ENCODE measurements at places on chromosomes 1 and 21.

DNA sequence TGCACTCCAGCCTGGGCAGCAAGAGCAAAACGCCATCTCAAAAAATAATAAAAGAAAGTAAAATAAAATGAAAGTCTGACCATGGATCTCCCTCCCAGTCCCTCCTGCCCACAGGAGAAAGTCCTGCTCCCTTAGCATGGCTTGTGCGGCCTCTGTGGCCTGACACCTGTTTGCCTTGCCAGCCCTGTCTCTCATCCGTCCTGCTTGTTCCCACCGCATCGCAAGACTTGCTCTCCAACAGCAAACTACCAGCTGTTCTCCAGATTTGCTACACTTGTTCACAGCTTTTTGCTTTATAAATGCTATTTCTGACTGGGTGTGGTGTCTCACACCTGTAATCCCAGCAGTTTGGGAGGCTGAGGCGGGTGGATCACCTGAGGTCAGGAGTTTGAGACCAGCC lies 2.7 kb downstream of the ETV3L start:
- DNase-seq: no peak

DNA sequence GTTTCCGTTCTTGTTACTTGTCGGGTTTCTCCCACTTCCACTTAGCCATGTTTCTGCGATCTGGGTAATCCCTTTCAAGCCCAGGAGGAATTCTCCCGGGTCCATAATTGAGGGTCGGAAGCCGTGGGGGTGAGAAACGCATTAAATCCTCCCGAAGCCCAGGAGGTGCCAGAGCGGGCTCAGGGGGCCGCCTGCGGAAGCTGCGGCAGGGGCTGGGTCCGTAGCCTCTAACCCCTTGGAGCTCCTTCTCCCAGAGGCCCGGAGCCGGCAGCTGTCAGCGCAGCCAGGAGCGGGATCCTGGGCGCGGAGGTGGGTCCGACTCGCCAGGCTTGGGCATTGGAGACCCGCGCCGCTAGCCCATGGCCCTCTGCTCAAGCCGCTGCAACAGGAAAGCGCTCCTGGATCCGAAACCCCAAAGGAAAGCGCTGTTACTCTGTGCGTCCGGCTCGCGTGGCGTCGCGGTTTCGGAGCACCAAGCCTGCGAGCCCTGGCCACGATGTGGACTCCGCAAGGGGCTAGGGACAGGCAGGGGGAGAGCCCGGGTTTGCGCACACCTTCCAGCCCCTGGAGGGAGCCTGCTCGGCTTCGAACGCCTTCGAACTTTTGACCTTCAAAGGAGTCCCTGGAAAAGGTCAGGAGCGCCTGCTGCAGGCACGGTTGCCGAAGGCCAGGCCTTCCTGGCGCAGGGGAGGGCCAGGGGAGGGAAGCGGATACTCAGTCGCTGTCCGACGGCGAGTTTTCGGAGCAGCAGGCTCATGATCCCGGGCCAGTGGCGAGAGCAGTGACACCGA lies 1.7 kb upstream of the SIM2 start:
- DNase-seq: no peak

DNA sequence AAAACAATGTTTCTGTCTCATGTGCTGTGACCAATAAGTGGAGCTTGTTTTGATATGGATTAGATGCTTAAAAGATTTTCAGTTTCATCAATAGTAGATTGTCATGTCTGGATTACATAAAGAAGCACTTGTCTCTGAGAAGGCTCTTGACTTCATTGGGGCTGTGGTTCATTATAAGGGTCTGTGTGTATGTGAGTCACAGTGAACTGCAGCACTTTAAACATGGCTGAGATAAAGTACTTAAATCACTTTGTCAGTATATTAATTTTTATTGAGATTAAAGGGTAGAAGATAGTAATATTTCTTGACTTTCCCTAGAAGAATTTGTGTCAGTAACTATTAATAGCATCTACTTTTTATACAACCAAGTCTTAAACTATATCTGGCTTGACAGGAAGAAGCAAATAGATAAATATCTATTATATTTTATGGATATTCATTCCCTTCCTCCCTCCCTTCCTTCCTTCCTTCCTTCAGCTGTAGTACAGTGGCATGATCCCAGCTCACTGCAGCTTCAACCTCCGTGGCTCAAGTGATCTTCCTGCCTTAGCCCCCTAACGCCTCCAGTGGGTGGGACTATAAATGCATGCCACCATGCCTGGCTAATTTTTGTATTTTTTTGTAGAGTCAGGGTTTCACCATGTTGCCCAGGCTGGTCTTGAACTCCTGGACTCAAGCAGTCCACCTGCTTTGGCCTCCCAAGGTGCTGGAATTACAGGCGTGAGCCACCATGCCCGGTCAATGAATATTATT lies 48.8 kb downstream of the ZFYVE9 start:
- no peak for DNase-seq

- DNase-seq: no peak
Measured at GRCh38 chr1:94154989-94155388, 34.0 kb upstream of the ABCA4 start.

- DNase-seq: no peak
Measured at GRCh38 chr1:167529829-167530474, 11.6 kb upstream of the CD247 start.

DNA sequence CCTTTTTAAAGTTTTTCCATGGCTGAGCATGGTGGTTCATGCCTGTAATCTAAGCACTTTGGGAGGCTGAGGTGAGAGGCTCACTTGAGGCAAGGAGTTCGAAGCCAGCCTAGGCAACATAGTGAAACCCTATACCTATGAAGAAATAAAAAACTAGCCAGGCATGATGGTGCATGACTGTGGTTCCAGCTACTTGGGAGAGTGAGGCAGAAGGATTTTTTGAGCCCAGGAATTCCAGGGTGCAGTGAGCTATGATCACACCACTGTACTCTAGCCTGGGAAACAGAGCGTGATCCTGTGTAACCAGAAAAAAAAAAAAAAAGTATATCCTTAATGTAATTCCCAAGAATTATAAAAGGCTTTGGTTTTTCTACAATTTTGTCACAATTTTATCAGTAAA lies 17.4 kb downstream of the DEPDC1 start:
- DNase-seq: no peak

DNA sequence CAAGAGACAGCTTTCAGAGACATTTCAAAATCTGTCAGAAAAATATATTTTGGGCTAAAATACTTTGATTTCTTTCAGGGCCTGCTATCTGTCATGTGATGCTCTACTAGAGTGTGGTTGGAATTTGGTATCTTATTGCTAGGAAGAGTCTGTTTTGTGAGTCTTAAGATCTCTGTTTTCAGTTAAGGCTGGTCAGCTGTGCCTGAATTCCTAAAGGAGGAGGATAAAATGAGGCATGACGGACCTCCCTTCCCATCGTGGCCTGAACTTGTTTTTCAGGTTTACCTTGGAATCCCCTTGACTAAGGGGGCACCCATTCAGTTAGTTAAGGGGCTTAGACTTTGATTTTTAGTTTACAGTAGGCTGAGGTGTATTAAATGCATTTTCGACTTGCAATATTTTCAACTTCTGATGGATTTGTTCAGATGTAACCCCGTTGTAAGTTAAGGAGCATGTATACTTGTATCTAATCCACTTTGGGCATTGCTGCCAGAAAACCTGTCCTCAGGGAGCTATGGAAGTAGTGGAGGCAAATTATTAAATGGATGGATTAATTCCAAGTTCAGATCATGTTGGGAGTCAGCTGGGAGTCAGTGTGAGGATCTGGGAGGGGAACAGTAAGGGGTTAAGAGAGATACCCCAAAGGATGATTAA lies 18.3 kb downstream of the CAPN2 start:
- no peak for DNase-seq

GRCh38 chr1:226633541-226634165 lies 85.1 kb downstream of the STUM start:
- DNase-seq: no peak

- no peak for DNase-seq
Measured at GRCh38 chr1:197915862-197916499, 1.2 kb upstream of the LHX9 start.

- DNase-seq: no peak
Measured at GRCh38 chr1:196890668-196891067, 2.8 kb downstream of the CFHR4 start.

GRCh38 chr1:172168597-172168872 lies 251.9 kb upstream of the C1orf105 start:
- no peak for DNase-seq

GRCh38 chr1:172894349-172895049 lies 156.2 kb downstream of the TNFSF18 start:
- DNase-seq: no peak

DNA sequence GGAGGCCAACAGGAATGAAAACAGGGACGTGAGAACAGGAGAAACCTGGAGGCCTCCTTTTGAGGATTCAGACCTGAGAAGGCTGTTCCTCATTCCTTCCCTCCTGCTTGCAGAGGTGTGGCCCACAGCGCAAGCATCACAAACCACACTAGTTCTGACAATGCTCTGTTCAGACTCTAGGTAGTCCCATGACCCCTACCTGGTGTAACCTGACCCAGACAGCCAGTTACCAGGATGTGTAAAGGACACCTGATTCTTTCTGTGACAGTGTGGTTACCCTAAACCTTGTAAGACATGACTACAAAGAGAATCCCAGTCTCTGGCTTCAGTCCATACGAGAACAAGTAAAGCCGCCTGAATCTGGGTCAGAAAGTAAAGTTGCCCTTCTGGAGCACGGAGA lies 3.2 kb downstream of the MECR start:
- no peak for DNase-seq

GRCh38 chr1:6222636-6223035 lies 13.1 kb downstream of the ICMT start:
- no peak for DNase-seq

DNA sequence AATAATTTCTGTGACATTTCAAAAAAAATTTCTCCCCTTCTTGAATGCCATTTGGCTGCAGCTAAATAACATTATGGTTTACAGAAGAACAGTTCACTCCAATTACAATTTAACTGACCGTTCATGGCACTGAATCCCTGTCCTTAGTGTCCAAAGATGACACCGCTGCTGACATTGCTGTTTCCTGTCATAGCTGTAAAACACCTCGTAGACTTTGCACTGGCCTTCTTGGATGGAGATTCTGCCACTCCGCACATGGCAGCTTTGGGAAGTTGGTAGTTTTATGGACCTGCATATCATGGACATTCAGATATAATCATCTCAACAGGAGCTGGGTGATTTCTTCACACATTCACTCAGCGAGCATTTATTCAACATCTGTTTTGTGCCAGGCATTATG lies 5.0 kb downstream of the ARMH1 start:
- DNase-seq: no peak

- DNase-seq: no peak
Measured at GRCh38 chr1:55445416-55445815, 230.3 kb upstream of the USP24 start.

DNA sequence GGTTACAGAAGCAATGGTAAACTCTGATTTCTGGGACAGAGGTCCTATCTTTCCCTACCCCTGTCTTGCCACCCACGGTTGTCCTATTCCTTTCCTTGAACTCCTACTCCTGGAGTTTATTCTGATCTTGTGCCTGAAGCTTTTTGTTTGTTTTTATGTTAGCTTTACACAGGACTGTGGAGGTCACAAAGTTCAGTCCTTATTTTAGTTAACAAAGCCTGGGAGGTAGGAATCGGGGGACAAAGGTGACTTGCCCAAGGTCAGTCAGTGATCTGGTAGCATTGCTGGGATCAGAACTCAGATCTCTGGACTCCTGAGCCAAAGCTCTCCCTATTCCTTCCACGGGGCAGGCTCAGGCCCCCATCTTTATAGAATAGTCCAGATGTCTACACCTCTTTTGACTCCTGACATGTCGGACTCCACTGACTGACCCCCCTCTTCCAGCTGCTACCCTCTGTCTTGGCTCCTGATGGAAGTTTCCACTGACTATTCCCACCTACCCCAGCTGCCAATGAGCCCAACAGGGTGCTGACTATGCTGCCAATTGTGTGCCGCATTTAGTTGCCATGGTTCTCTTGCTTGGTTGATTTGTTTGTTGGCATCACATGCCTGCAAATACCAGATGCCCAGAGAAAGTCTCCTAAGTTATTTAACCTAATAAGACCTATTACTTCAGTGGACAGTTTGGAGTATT lies 9.9 kb downstream of the F5 start:
- no peak for DNase-seq

GRCh38 chr1:171566467-171566866 lies 55.6 kb upstream of the MYOCOS start:
- DNase-seq: no peak

- no peak for DNase-seq
Measured at GRCh38 chr1:30933874-30934252, 25.3 kb upstream of the SDC3 start.

DNA sequence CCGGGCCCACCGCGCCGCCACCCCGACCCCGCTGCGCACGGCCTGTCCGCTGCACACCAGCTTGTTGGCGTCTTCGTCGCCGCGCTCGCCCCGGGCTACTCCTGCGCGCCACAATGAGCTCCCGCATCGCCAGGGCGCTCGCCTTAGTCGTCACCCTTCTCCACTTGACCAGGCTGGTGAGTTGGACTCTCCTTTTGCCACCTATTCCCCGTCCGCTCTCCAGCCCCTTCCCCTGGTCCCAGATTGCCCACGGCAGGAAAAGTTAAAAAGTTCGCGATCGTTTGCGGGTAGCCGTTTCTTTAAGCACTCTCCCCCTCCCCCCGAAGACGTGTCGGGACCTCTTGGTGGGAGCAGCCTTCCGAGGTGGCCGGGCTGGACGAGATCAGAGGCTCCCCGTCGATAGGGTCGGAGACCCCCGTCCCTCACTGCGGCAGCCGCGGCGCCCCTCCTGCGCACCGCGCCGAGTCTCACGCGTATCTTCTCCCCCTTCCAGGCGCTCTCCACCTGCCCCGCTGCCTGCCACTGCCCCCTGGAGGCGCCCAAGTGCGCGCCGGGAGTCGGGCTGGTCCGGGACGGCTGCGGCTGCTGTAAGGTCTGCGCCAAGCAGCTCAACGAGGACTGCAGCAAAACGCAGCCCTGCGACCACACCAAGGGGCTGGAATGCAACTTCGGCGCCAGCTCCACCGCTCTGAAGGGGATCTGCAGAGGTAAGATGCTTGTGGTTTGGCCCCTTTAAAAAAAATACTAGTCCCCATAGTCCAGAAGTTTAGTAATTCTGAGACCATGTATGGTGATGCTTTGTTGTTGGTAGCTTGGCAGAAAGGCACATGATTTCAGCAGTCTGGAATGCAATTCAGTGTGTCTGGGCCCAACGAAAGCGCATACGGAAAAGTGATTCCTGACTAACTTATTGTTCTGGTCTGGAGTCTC lies 576 bp downstream of the CCN1 start:
- no peak for DNase-seq

All from activated naive CD4-positive, alpha-beta T cell (primary cell).